ENCODE measurements at places on chromosomes 16 and 17.

DNA sequence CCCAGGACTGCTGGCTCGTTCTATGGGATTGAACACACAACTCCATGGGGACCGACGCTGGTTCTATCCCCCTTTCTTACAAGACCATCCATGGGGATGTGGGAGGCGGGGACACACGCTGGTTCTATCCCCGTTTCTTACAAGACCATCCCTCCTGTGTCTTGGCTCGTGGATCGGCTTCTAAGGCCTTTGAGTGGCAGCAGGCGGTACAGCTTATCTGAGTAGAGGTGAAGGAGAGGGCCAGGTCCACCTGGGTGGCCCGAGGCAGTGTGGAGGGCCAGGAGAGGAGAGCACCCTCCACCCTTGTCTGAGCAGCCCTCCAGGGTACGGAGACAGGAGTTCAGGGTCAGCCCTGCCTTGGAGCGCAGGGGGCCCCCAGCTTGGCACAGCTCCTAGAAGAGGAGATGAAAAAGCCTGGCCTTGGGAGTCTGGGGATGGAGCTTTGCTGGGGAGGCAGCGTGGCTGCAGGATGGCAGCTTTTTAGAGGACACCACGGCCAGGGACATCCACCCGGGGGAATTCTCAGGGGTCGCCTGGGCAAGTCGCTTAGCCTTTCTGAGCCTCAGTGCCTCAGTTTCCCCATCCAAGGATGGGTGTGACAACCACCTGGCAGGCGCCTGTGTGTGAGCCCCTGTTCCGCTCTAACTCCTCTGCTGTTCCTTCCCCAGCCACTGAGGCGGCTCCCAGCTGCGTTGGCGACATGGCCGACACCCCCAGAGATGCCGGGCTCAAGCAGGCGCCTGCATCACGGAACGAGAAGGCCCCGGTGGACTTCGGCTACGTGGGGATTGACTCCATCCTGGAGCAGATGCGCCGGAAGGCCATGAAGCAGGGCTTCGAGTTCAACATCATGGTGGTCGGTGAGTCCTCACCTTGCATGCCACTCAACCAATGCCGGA is 341.0 kb downstream of the SEC14L1 start:
- no peak for DNase-seq

GRCh38 chr16:83952940-83953795 is at the start of gene OSGIN1:
Gene OSGIN1, plus strand, starts transcription at chr16:83953240. Its CDS starts 4,432 bp downstream, at chr16:83957672.
- peak; percentile 73 for DNase-seq

- no peak for DNase-seq
Observed at GRCh38 chr17:1232786-1233185, 37.5 kb upstream of the BHLHA9 start.

GRCh38 chr17:66633317-66633965 is 201.5 kb upstream of the CACNG5 start:
- DNase-seq, result peak; percentile 21

- DNase-seq, result no peak
Observed at GRCh38 chr17:20930081-20930760, 112.6 kb downstream of the USP22 start.

DNA sequence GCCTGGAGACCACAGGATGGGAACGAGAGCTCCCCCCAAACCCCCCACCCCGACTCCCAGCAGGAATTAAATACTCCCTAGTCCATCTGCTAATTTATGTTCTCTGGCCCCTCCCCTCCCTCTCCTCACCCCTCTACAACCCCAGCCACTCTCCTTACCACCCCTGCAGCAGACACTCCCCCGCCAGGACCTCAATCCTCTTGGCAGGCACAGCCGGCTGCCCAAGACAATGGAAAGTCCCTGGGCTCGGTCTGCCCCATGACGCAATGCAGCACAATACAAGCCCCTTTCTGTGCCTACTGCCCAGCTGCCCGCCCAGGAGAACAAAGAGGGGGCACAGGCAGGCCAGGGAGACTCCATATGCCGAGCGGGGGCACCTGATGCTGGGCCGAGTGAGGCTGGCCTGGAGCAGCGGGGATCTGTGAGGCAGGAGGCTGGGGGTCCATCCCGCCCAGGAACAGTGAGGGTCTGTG is 30.3 kb upstream of the CDC42EP4 start:
- DNase-seq, result no peak

DNA sequence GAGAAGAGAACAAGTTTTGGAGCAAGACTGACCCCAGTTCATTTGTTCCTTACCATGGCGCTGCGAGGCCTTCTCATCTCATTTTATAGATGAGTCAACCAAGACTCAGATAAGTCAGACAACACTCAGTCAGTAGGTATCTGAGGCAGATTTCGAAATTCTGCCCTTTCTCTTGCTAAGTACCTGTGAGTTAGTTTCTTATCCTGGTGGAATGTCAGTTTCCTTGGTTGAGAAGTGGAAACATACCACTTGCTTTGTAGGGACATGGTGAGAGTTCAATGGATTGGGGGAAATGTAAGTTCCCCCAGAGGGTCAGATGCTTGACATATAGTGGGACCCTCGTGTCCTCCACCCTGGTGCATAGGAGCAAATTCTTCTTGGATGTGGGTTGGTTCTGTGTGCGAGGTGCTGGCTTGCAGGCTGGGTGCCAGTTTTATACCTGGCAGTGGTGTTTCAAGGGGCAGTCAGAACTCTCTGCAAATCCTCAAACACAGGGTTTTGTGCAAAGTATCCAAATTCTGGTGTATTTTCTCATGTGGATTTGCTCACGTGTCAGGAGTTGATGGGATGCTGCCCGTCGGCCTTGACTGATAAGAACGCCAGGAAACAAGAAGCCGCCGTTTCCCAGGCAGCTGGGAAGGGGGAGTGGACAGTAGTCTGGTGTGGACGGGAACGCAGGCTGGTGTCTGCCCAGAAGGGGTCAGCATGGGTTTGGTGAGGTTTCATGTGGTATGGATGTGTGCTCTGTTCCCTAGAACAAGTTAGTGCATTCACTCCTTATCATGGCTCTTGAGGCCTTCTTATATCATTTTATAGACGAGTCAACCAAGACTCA is 61.1 kb upstream of the CIBAR2 start:
- no peak for DNase-seq

DNA sequence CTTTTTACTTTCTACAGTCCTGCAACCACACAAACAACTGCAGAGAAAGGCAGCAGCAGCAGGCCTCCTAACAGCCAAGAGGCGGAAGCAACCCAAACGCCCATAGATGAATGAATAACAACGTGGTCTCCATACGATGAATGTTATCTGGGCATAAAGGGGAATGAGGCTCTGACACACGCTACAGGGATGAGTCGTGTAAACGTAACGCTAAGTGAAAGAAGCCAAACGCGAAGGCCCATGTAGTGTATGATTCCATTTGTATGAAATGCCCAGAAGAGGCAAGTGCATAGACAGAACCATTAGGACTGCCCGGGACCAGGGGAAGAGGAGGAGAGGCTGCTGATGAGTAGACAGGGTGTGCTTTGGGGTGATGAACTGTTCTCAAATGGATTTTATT is 94.8 kb upstream of the DNAH17 start:
- DNase-seq, result no peak
